ENCODE measurements at places on chromosomes 2 and 18.

GRCh38 chr2:235268535-235268934 is 225.3 kb upstream of the AGAP1 start:
- DNase-seq, result no peak

DNA sequence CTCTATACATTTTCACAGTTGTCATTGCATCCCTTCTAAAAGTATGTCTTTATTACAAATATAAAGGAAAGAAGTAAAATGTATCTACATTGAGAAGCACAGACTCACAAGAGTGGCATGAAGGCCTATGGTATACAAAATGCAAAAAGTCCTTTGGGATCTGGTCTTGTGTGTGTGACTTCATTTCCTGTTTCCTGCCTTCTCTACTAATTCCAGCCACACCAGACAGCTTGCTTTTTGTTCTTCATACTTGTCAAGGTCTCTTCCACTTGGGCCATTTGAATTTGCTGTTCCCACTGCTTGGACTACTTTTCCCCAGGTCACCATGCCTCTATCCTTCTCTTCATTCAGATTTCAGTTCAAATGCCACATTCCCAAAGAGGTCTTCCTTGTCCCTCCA is 6.7 kb upstream of the PNO1 start:
- DNase-seq, result no peak

GRCh38 chr2:235939471-235939870 is 228.7 kb downstream of the GBX2 start:
- no peak for DNase-seq

DNA sequence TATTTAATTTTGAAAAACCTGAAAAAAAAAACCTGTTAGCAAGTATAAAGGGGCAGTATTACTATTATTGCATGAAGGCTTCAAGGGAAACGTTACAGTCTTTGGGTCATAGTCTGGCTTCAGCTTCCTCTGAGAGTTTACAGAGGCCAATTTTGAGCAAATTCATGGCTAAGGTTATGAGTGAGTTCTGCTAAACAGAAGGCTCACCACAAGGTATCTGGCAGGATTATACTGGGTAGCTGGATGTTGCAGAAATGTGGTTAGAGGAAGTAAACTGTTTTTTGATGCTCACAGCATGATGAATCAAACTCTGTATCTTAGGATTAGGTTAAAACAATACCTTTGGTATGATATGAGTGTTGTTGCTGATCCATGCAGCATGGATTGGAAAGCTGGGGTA is 9.3 kb downstream of the MRPL19 start:
- no peak for DNase-seq

DNA sequence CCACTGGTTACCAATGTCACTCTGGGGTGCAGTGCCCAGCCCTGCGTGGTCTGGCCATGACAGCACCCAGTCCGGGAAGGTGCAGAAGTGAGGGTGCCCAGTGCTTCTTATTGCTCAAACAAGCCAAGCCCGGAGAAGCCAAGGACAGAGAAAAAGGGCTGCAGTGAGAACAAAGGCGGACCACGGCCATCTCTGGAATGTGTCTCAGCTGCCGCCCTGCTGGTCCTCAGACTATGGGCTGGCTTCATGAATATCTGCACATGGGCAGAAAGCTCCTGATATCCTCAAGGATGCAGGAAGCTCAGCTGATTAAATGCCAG is 28.7 kb downstream of the COPS9 start:
- no peak for DNase-seq

DNA sequence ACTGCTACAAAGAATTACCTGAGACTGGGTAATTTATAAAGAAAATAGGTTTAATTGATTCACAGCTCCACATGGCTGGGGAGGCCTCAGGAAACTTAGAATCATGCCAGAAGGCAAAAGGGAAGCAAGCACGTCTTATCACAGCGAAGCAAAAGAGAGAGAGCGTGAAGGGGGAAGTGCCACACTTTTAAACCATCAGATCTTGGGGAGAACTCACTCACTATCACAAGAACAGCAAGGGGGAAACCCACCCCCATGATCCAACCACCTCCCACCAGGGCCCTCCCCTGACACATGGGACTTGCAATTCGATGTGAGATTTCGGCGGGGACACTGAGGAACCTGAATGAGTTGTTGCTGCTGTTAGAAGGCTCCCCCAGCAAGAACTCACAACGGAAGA is 220.2 kb upstream of the PIEZO2 start:
- no peak for DNase-seq

DNA sequence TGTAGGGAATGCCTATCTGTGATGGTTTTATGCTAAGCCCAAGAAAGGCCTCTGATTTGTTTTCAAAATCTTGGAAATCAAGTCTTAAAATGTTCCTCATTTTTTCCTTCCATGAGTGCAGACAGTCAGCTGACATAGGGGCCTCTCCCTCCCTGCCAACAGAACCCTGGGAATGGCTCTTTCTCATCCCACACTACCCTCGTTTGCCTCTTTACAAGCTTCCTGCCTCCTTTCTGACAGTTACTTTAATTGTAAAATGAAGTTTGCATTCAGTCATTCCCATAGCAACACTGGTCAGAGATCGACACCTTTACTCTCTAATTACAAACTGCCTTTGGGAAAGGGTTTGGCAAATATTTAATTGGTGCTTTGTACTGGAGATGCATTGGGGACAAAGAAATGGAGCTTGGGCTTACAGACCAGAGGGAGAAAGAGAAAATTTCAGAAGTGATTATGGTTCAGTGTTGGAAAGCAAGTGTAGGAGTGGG is 25.4 kb downstream of the KIF5C start:
- DNase-seq, result no peak

DNA sequence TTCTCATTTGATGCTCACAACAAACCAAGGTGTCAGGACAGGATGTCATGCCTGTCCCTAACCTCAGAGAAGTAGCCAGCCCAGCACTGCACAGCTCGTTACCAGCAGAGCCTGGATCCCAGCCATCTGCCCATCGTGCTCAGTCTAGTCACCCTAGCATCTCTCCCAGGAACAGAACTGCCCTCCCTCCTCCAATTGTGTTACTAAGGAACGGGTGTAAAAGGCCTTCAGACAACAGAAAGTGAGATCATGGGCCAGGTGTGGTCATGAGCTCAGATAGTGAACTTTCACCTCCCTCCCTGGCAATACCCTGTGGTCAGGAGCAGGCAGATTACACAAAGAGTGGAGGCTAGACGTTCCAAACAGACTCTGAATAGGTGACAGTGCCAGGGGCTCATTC is 111.8 kb upstream of the PPP1CB start:
- no peak for DNase-seq

DNA sequence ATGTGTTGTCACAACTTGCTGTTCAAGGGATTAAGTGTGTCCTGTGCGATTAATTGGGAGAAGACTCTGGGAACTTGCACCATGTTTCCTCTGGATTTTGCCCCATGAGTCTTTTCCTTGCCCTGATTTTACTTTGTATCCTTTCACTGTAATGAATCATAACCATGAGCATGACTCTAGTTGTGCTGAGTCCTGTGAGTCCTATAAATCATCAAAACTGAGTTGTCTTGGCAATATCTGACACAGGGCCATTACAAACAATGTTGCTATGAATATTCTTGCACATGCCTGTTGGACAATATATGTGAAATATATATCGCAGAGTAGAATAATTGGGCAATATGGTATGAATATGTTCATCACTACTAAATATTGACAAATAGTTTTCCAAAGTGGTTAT is 56.5 kb upstream of the COL5A2 start:
- no peak for DNase-seq

GRCh38 chr18:45462179-45462578 is 153.1 kb upstream of the SLC14A2 start:
- DNase-seq, result no peak

- no peak for DNase-seq
Measured at GRCh38 chr2:72972352-72973136, 55.2 kb downstream of the EMX1 start.

- DNase-seq, result no peak
Measured at GRCh38 chr18:44180683-44181082, 500.0 kb upstream of the SETBP1 start.

GRCh38 chr2:168912901-168913369 is 11.8 kb downstream of the G6PC2 start:
- DNase-seq, result peak; percentile 68

GRCh38 chr2:218168635-218169462 is 2.1 kb upstream of the CXCR1 start:
- DNase-seq, result no peak

DNA sequence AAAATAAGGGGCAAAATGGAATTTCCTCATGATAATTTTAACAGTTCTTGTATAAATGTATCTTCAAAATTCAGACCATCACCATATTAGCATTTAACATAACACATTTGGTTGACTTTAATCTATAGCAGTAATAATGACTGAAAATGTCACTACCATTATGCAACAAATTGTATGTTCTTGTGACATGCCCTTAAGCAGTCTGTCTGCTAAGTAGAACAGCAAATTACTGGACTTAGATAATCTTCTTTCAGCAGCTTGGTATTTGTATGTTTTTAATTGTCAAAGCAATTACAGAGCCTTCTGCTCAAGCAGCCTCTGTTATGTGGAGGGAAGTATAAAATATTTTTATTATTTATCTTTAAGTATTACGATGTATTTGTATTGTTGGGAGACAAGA is 214.3 kb upstream of the NXPH2 start:
- no peak for DNase-seq

DNA sequence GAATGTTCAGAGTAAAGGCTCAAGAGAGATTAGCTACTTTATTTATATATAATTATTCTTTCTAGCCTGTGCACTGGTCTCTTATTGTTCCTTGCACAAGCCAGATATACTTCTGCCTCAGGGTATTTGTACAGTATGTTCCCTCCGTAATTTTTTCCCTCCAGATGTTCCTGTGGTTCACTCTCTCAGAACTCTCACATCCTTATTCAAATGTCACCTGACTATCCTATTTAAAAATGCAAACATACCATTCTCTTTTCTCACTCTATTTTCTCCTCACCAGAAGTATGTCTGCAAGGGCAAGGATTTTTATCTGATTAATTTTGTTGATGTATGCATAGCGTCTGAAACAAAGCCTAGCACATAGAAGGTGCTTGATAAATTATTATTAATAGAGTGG is 64.0 kb upstream of the CERS6 start:
- DNase-seq, result no peak

DNA sequence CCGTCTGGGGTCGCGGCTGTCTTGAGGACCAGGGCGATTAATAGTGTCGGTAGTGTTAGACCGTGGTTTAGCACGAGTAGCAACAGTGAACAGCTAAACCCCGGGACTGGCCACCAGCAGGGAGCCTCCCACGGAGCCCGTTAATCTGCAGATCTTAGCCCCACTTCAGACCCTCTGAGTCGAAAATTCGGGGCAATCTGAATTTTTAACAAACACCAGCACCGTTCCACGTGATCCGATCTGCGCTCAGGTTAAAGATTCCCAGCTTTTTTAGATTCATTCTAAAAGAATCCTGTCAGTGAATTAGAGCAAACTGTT is 479 bp upstream of the ATP5F1A start:
- DNase-seq, result no peak

- no peak for DNase-seq
Measured at GRCh38 chr18:35506024-35506712, 8.4 kb upstream of the INO80C start.

GRCh38 chr18:36392164-36392978 is 94.9 kb downstream of the FHOD3 start:
- DNase-seq, result no peak

DNA sequence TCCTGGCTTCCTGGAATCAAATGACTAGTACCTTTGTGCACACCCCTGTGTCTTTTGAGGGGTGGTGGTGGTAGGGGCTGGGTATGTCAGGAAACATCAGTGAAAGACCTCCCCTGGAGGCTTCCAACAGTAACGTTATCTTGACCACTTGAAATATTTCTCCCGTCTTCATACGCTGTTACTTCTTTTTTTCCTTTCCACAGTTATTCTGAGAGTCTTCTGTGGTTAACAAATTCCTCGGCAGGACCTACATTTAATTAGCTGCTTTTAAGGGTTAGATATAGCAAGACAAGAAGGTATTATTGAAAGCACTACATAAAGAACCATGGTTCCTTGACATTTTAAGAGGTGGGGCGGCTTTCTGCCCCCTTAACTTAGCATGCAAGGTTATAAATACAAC is 34.6 kb downstream of the UGP2 start:
- DNase-seq, result no peak

GRCh38 chr2:85590950-85591349 is 4.6 kb upstream of the RNF181 start:
- DNase-seq, result no peak

DNA sequence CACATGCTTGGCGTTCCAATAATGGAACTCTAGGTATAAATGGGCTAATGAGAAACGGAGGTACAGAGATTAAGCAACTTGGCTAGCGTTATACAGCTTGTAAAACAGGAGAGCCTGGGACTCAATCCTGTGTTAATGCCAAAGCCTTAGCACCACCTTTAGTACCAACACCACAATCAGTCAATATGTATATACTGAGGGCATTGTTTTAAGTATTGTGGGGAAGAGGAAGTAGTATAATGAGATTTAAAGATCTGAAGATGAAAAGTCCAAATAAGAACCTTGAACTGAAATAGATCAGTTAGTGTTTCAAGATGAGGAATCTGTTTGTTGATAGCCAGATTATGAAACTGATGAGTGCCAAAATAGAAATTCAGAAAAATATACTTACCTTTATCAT is 8.1 kb downstream of the MARS2 start:
- no peak for DNase-seq

DNA sequence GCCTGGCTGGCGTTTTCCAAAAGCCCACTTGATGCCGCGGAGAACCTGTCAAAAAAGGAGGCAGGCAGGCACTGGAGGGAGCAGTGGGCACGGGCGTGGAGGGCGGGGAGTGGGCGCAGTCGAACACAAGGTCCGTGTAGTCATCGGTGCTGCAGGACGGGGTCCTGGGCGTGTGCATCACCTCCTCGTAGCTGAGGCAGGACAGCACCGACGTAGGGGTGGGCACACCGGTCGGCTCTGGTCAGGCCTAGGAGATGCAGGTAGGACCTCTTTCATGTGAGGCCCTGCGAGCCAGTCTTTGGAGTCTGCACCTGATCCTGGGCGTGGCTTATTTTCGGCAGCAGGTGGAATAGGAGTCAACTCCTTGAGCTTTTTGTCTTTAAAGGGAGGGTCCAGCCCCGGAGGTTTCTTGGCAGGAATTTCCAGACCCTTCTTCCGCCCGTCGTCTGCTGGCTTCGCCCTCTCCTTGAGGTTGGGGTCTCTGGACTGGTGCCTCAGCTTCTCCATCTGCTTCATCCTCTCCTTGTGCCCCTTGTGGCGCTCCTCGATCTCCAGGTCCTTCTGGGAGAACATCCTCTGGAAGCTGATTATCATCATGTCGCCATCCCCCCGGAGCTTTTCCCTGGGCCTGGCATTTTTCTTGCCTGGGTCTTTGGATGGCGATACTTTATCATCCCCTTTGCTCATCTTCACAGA is 892.5 kb upstream of the LRRTM1 start:
- no peak for DNase-seq

- no peak for DNase-seq
Measured at GRCh38 chr2:122081751-122082150, 326.3 kb downstream of the TSN start.
